Sciatic nerve (tissue), 2 donors: ENCODE measurements at places on chromosomes 1 and 21. TPM values are rescaled to one million over a fixed set of nuclear protein-coding genes. Genes with fewer than 3 reads are reported as not detected.

Gene STPG1
- total RNA-seq, result 6.2 TPM

Gene HSD11B1
- total RNA-seq, result 6.0 TPM

Gene CGN
- total RNA-seq, result 2.0 TPM

Gene FCGR3A
- total RNA-seq, result 48.8 TPM

Gene EFNA3
- total RNA-seq, result 2.4 TPM

Gene AMY1B
- total RNA-seq, result not detected

Gene RNU1-2
- 13,769 TPM for total RNA-seq

Gene TRIM45
- 9.0 TPM for total RNA-seq

Gene RNU1-4
- total RNA-seq, result 13,769 TPM

Gene LCE1E
- not detected for total RNA-seq
